ENCODE measurements at places on chromosomes 4 and X.
A peak's percentile ranks its signal among the peaks of the same experiment; 100 is the strongest.

DNA sequence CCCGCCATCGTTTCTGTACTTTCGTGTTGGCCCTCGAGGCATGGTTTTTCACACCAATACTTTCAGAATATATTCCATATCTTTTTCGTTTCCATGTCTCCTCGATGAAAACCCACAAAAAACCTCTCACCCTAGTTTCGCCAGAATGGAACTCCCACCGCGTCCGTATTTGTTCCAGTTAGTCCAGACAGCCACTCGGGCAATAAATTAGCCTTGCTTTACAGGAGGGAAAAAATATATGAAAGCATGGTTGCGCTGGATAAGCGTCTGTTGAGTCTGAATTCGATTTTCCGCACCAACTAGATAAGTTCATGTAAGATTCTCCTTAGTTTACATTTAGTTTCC lies 550 bp upstream of the CHM start:
- no peak for DNase-seq

- no peak for DNase-seq
Measured at GRCh38 chr4:121338518-121338917, 42.3 kb downstream of the QRFPR start.

- DNase-seq = no peak
Measured at GRCh38 chr4:57098415-57098814, 11.8 kb downstream of the IGFBP7 start.

GRCh38 chr4:86918539-86919072 lies 16.2 kb upstream of the AFF1 start:
- no peak for DNase-seq

DNA sequence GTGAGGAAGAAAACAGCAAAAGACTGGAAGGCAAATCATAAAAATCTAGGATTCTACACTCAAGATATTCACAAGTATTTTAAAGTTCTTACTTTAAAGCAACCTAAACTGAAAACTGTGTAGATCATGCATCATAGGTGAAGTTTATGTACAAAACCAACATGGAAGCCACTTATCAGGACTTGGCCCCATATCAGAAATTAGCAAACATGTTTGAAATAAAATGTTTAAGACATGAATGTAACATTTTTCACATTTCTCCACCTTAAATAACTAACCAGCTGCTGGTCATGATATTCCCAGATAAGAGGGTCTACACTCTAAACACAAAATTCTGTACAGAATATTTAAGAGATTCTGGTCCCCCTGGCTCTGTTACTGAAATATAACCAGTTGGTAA lies 38.5 kb downstream of the APBB2 start:
- no peak for DNase-seq

DNA sequence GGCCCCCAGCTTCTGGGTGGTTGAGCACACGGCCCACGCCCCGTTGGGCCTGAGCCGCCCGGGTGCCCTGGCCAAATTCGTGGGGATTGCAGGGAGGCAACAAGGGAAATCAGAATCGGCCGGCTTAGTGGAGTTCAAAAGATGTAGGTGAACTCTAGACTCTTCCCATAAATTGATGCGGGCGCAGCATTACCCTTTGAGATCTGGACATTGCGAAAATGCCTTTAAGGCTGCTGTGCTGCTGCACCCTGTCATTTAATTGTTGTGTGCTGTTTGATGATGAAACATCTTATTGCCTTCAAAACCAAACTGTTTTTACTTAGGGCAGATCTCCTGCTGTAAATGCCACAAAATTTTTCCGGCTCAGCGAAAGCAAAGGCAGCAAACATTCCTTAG lies 409 bp upstream of the MPP1 start:
- no peak for DNase-seq

DNA sequence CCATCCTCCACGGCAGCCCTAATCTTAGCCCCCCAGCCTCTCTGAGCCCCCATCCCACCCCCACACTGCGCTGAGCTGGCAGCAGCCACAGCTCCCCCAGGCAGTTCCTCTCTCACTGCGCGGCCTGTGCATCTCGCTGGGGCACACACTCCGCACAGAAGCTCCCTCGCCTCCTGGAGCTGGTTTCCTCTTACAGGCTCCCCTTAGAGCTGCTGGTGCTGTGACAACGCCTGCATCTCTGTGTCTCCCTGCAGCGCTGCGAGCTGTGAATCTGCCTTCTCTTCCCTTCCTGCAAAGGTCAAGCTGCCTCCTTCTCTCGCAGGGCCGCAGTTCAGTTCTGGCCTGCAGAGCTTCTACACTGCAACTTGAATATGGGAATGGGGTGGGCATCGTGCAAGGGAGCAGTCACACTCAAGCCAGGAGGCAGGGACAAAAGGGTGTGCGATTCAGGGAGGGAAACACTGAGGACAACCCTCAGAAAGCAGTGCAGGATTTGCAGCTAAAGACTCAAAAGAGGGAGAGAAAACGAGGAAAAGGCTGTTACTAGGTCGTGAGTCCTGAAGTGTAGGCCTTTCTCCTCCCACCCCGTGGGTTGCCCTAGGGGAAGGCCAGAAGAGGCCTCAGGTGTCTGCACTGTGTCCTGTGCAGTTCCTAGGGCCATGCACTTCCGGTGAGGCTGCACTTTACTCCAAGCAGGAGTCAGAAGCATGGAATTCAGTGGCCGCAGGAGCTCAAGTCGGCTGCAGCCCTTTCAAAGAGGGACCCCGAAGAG lies 87.0 kb downstream of the BCOR start:
- no peak for DNase-seq

DNA sequence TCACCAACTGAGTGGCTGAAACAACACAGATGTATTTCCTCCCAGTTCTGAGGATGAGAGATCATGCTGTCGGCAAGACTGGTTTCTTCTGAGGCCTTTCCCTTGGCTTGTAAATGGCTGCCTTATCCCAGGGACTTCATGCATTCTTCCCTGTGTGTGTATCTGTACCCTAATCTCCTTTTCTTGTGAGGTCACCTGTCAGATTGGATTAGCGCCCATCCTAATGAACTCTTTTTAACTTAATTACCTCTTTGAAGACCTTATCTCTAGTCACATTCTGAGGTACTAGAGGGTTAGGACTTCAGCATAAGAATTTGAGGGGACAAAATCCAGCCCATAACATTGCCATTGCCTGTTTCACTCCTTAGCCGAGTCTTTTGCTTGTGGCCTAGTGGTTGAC lies 59.5 kb upstream of the TMEM150C start:
- DNase-seq = no peak

- peak; percentile 92 for DNase-seq
Measured at GRCh38 chr4:38667085-38667893, 3.3 kb downstream of the KLF3 start.

DNA sequence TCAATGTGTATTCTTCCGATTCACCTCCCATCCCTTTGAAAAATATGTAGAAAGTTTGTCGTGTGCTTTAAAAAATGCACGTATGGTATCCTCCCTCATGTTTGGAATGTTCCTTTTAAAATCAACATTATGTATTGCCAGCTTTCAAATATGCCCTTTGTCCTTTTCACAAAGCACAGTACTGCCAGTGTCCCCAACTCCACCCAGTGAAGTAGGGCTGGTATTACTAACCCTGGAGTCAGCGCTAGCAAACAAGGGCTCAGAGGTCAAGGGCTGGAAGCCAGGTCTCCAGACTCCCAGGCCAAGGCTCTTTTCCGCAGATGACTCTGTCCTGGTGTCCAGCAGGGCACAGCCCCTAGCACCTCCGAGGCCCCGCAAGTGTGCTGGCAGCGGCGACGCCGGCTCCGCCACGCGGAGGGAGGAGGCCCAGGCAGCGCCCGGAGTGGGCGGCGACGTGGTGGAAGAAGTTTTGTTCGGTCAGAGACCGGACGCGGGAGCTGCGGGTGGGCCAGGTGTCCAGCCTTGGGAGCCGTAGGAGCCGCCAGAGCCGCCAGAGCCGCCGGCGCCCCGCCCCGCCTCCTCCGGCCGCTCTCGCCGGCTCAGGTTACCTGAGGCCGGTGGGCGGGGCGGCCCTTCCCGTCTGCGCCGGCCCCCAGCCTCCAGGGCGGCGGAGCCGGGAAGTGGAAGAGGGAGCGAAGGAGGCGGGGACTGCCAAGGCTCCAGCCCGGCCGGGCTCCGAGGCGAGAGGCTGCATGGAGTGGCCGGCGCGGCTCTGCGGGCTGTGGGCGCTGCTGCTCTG lies at the start of gene IL13RA1:
Gene IL13RA1, plus strand, starts transcription at position 720 of the 799 bp plus-strand sequence. Its CDS starts 33 bp downstream, at position 753.
- peak; percentile 52 for DNase-seq

GRCh38 chr4:113148925-113149324 lies 99.5 kb downstream of the ANK2 start:
- no peak for DNase-seq

DNA sequence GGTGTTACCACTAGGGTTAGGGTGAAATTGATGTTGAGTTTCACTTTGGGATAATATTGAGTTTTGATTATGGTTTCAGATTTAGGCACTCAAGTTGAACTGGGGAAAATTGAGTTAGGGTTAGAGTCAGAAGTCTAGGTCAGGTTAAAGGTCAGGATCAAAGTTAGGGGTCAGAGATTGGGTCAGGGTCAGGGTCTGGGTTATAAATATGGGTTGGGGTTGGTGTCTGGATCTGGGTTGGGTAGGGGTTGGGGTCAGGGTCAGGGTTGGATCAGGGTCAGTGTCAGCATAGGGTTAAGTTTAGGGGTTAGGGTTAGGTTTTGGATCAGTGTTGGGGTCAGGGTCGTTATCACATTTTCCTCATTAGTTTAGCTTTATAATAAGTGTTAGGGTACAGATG lies 42.7 kb upstream of the IL9R start:
- DNase-seq = no peak

GRCh38 chr4:182346250-182346649 lies 103.0 kb downstream of the TENM3 start:
- DNase-seq = no peak

DNA sequence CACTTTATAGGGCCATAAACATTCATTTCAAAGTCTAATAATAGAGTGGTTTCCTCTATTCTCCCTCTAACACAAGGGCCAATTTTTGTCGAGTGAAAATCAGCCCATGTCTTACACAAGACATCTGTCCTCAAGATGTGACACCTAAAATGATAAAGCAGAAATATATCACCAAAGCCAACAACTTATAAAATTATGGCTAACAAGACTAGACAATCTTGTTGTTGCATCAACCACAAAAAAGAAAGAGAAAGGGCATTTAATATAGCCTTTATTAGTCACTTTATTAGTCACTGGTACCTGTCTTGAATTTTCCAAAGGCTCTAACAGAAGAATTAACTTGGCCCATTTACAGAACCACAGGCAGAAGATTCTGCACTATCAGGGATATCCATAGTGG lies 161.6 kb downstream of the SMIM20 start:
- no peak for DNase-seq

DNA sequence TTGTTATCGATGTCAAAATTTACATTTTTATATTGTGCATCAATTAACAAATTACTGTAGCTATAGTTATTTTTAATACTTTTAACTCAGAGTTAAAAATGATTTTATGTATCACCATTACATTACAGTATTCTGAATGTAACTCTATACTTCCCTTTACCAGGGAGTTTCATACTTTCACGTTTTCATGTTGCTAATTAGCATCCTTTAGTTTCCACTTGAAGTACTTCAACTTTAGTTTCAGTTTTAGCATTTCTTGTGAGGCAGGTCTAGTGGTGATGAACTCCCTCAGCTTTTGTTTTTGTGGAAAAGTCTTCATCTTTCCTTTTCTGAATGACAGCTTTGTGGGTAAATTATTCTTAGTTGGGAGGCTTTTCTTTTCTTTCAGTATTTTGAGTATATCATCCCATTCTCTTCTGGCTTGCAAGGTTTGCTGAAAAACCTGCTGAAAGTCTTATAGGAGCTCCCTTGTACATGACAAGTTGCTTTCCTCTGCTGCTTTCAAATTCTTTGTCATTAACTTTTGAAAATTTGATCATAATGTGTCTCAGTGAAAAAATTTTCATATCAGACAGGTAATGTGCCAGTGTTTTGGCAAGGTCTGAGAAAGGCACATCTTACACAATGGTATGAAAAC lies 9.8 kb upstream of the CISD2 start:
- no peak for DNase-seq

GRCh38 chr4:3746701-3747580 lies 19.2 kb upstream of the ADRA2C start:
- DNase-seq = no peak

- DNase-seq = no peak
Measured at GRCh38 chrX:39484159-39485068, 613.3 kb downstream of the BCOR start.

DNA sequence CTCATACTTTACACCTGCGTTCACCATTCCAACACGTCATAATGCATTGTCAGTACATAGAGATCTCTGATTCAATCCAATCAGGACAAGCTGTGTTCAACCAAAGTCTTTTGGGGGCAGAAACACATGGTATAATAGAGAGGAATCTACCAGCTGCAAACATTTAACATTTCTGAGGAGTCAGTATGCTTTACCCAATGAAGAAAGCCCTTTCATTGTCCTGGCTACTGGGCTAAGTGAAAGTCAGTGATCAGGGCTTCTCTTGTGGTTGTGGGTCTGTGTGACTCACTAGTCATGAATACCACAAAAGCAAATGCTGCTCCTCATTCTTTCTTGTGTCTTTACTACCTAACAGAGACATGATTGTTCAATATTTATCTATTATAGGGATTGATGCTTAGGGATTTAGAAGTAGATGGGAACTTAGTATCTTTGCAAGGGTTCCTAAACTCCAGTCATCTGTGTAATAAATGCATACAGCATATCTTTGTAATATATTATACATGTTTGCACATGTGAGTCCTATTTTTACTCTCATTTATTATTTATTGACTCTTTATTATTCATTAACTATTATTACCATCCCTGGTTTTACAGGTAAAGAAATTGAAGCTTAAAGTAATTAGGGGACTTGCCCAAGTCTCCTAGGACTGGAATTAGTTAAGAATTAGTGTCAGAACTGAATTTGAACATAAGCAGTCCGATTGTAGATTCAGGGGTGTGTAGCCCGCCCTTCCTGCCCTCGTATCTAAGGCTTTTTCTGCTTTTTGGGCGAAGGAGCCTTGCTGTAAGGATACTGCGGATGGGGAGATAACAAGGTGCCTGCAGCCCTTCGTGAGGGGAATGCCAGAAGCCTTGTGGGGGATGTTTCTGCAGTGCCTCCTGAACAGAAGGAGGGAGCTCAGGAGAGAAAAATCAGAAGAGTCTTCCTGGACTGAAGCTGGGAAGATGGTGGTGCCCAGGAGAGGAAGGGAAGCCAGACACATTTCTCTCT lies 353.1 kb upstream of the BOD1L1 start:
- DNase-seq = peak; percentile 35

- no peak for DNase-seq
Measured at GRCh38 chrX:110132450-110133114, 129.7 kb downstream of the TMEM164 start.

GRCh38 chr4:12555011-12555410 lies 929.1 kb downstream of the RAB28 start:
- DNase-seq = no peak

- DNase-seq = no peak
Measured at GRCh38 chr4:128856246-128856645, 46.7 kb downstream of the JADE1 start.

Data from smooth muscle cell of the brain vasculature (primary cell).